ENCODE measurements at places on chromosomes 1 and 21.
A peak's percentile ranks its signal among the peaks of the same experiment; 100 is the strongest.

DNA sequence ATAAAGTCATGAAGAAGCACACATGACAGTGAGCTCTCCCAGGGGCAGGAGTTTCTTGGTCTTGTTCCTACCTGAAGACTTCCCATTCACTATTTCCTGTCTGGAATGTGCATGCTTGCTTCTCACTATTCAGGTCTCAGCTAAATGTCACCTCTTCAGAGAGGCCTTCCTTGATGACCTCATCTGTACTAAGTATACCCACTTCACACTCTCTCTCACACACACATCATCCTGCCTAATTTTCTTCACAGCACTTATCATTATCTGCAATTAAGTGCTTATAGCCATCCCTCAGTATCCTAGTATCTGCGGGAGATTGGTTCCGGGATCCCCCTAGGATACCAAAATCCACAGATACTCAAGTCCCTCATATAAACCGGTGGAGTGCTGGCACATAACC, 146.4 kb upstream of the IVNS1ABP start:
- DNase-seq = no peak

DNA sequence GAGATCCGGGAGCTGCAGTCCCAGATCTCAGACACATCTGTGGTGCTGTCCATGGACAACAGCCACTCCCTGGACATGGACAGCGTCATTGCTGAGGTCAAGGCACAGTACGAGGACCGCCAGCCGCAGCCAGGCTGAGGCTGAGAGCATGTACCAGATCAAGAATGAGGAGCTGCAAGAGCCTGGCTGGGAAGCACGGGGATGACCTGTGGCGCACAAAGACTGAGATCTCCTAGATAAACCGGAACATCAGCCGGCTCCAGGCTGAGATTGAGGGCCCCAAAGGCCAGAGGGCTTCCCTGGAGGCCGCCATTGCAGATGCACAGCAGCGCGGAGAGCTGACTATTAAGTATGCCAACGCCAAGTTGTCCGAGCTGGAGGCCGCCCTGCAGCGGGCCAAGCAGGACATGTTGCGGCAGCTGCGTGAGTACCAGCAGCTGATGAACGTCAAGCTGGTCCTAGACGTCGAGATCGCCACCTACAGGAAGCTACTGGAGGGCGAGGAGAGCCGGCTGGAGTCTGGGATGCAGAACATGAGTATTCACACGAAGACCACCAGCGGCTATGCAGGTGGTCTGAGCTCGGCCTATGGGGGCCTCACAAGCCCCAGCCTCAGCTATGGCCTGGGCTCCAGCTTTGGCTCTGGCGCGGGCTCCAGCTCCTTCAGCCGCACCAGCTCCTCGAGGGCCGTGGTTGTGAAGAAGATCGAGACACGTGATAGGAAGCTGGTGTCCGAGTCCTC, 25.5 kb downstream of the ETV3L start:
- peak; percentile 25 for DNase-seq

- no peak for DNase-seq
Measured at GRCh38 chr1:220682901-220683576, 7.1 kb upstream of the C1orf115 start.

DNA sequence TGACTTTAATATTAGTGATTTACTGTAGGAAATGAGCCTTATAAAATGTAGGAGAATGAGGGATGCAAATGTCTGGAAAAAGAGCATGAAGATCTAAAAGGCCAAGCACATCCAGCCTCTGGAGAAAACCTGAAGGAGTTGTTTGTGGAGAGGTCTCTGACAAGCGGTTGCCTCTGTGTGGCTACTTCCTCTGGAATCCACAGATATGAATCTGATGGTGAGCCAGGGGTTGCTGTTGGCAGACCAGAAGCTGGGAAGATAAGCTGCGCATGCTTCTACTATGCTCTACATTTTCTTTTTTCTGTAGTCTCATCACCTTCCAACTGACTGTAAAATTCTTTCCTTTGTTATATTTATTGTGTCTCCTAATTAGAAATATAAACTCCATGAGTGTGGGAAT, 248.6 kb downstream of the OLFM3 start:
- DNase-seq = no peak

GRCh38 chr1:226863446-226863845, 7.0 kb upstream of the PSEN2 start:
- peak; percentile 57 for DNase-seq
